ENCODE measurements at places on chromosomes 5 and 9.
A peak's percentile ranks its signal among the peaks of the same experiment; 100 is the strongest.

DNA sequence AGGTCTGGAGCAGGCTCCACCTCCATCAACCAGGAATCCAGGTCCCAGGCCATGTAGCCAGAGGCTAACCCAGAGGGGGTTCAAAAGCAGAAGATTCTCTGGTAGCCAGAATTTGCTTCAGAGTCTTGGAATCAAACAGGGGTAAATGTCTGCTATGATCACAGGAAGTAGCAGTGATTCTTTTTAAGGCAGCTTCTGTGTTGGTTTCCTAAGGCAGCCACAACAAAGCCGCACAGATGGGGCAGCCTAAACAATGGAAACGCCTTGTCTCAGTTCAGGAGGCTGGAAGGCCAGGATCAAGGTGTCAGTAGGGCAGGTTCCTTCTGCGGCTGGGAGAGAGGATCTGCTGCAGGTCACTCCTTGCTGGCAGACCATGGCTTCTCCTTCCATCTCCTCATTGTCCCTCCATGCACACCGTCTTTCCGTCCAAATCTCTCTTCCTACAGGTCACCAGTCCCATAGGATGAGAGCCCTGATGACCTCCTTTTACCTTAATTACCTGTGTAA lies 167.3 kb downstream of the ROR2 start:
- DNase-seq, result no peak

DNA sequence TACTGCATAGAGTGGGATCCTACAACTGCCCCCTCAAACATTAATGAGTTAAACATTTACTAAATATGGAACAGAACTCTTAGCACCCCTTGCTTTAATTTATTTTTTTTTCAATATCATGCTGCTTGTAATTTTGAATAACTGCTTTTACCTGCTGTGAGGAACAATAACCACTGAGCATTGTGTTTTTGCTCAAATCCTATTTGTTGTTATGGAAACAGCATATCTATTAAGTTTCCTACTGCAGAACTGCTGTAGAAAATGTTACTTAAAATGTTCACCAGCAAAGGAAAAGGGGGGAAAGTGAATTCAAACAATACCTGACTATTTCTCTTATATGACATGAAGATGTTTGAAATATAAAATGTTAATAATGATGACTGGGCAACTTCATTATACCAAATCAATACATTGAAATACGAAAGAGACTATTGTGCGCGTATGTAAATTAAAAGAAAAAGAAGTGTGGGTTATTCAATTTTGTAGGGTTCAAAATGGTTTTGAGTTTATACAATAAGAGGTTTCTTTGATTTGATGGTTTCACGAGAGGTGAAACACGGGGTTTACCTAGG lies 1043.8 kb upstream of the NUDT12 start:
- peak; percentile 9 for DNase-seq

GRCh38 chr5:77077829-77078176 lies 9.3 kb downstream of the ZBED3 start:
- DNase-seq, result no peak

- no peak for DNase-seq
Observed at GRCh38 chr5:138386290-138386689, 33.8 kb downstream of the KDM3B start.

DNA sequence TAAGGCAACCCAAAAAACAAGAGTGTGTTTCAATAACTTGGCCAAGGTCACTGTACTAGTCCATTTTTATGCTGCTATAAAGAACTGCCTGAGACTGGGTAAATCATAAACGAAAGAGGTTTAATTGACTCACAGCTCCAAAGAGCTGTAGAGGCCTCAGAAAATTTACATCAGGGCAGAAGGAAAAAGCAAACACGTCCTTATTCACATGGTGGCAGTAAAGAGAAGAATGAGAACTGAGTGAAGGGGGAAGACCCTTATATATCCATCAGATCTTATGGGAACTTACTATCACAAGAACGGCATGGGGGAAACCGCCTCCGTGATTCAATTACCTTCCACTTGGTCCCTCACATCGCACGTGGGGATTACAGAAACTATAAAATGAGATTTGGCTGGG lies 64.3 kb upstream of the CAMK4 start:
- no peak for DNase-seq

DNA sequence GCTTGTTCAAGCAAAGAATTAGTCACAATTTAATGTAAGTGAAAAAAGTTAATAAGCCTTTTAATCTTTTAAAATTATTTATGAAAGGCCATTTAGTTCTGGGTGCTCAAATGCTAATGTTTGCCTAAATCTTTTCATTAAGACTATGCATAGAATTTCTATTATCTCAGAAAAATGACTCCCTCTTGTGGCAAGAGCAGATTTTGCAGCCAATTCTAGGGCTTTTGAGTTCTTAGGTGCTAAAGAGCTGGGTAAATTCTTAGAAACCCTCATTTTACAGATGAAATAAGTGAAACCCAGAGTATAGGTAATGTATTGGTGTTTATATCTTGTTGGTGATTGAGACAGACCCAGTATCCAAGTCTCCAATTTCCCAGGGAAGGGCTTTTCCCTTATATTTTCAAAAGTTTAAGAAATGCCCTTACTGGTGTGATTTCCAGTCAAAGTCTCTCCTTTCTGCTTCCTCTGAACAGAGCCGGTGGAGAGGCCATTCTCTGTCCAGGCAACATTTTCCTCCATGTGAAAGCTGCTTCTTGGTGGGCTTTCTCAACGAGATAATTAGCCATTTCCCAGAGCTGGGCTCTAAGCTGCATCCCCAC lies 24.1 kb upstream of the PCSK5 start:
- DNase-seq, result peak; percentile 64

GRCh38 chr9:130639124-130639765 lies 25.1 kb upstream of the PRDM12 start:
- no peak for DNase-seq

DNA sequence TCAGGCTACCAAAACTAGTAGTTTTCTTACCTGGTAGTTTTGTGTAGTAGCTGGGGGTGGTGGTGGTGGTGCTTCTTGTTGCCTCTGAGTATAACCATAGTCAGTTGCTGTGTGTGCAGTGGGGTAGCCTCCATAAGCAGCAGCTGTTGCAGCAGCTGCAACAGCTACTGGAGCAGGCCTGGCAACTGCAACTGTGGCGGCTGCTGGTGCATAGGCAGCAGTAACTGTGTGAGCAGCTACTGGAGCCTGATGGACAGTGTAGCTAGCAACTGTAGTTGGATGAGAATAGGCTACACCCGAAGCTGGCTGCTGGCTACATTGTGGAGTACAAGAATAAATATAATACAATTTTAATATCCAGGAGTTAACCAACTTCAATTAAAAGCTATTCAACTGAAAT lies 24.7 kb downstream of the ZFR start:
- DNase-seq, result no peak

DNA sequence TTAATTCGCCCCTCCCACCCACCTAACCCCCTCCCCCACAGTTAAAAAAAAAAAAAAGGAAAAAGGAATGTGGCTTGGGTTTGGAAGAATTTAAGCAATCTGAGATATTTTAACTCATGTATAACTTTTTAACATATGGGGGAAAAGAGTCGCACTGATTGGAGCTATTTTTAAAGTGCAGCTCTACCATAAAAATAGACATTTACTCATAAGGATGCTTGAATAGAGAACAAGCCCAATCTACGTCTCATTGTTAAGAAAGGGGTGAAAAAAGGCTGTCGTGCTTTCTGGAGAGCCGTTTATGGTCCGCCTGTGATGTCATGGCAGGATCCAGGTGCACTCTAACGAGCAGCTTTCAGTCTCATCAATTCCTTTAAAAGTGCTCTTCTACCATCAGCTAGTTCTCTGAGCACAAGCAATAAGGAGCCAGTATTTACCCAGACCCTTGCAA lies 142.4 kb downstream of the ELAVL2 start:
- DNase-seq, result no peak

GRCh38 chr9:128276574-128277270 lies 646 bp downstream of the SWI5 start:
- DNase-seq, result no peak

DNA sequence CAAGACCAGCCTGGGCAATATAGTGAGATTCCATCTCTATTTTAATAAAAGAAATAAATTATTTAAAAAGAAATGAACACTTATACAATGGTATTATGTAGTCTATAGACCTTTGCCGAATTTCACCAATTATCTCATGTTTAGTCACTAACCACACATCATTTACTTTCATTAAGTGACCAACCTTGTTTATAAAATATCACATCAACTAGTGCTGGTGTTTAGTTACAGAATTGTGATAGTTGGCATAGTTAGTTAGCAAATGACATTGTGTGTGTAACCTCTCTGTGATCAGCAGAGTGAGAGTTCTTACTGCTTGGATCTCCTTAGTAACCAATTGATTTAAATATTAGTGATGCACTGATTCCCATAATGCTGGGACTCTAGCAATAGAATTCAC lies 71.8 kb downstream of the PRR16 start:
- DNase-seq, result no peak

- no peak for DNase-seq
Observed at GRCh38 chr5:149024477-149024876, 38.4 kb downstream of the SH3TC2 start.

- no peak for DNase-seq
Observed at GRCh38 chr9:35618325-35618727, at the start of gene CD72. CD72 (minus strand) TSS chr9:35618413; CDS start chr9:35618303, 110 bp downstream.

GRCh38 chr9:95815133-95815532 lies 60.4 kb upstream of the ERCC6L2 start:
- DNase-seq, result no peak

DNA sequence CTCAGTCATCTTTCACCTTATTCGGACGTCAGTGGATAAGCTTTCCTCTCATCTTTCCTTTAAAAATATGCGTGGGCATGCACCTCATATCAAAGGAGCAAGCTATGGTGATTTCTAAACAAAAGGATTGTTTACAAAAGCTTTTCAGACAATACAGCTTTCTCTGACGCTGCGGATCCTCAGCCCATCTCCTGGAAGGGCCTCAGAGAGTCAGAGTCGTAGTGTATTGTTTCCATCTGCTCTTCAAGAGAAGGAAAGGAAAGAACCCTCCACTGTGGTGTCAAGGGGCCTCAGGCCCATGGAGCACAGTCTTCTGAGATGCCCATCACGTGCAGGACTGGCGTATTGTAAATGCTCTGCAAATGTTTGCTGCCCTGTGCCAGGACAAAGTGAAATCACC lies 163.4 kb upstream of the MAP1B start:
- no peak for DNase-seq

DNA sequence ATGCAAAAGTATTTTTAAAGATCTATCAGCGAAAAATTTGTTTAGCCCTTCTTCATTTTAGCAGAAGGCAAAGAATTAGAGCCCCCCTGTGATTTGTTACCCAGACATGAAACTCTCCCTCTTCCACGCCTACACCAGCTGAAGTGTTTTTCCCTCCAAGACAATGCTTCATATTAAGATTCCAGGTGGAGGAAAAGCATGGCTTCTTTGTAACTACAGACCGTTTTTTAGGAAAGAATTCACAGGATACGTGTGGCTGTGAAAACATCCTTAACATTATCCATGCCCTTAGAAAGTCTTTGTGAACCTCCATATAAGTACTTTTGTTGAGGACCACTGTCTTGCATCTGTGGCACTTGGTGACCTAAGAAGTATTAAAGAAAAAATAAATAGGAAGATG lies 121.8 kb upstream of the MTAP start:
- no peak for DNase-seq

GRCh38 chr5:99191206-99191745 lies 262.5 kb upstream of the CHD1 start:
- no peak for DNase-seq

GRCh38 chr5:88888848-88889188 lies 5.8 kb upstream of the MEF2C start:
- no peak for DNase-seq

DNA sequence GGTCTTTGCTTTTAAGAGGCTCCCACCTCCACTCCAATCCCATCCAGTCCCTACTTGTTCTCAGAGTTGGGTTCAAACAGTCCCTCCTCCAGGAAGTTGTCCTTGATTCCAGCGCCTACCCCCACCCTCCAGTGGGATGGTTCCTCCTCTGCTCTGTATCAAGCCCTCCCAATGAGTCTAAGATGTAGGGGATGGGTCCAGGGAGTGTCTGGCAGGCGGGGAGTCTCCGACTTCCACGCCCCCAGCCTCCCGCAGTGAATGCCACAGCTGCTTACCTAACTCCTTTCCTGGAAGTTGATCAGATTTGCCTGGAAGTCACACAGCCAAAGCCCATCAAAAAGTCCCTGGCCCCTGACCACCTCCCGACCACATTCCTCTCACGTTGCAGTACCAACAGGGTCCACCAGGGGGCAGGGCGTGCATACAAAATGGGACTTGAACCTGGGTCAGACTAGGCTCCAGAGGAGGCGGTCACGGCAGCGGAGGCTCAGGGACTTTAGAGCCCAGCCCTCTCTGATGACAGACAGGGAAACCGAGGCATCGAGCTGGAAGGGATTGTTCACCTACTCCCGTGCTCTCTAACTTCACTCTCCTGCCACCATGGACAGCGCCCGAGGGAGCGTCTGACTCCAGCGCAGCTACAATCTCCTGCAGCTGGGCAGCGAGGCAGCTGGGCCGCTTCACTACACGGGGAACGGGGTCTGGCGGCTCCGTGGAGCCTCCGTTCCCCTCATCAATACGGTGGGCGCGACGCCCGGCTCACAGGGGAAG lies 25.0 kb upstream of the TDRD7 start:
- DNase-seq, result peak; percentile 39

GRCh38 chr9:124322618-124323432 lies 65.1 kb downstream of the NEK6 start:
- DNase-seq, result no peak

GRCh38 chr9:20561531-20561930 lies 60.8 kb downstream of the MLLT3 start:
- no peak for DNase-seq
